Bone marrow (tissue), 2 donors: ENCODE measurements at places on chromosomes 5 and 9.

DNA sequence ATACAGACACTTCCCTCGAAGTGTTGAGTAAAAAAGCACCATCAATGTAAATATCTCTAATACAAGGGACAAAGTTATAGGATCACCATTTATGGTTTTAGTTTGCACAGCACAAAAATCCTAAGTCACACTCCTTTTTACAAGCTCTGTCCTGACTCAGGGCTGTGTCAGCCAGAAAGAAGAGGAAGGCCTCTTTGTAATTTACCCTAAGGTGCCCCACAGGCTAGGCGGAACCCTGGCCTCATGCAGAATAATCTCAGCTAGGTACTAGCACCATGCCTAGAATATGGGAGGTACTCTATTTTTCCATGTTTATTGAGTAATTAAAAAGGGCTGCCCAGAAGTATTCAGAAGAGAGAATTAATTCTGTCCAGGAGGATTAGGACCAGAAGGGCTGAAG, 36.9 kb downstream of the HAVCR1 start:
- no peak for DNase-seq

GRCh38 chr5:131514316-131515283, 120.4 kb downstream of the RAPGEF6 start:
- no peak for DNase-seq

DNA sequence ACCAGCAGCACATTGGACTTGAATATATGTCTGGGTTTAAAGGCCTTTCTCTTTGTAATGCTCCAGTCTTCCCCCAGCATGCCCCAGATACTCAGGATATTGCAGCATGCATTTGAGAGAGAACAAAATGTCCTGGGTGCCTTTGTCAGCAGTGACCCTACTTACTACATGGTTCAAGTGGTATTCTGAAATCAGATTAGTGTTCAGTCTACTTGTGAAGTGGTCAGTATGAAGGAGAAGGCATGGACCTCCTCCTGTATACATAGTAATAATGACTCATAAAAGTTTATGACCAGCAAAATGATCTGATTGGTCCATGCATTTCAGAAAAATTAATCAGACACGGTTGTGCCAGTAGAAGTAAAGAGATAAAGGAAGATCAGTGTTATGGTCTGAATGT, 25.4 kb downstream of the GPR21 start:
- no peak for DNase-seq

- no peak for DNase-seq
These were observed 155.3 kb upstream of the KLF4 start for GRCh38 chr9:107644733-107645463.

GRCh38 chr9:26210338-26210851, 532.2 kb upstream of the TUSC1 start:
- DNase-seq: no peak

DNA sequence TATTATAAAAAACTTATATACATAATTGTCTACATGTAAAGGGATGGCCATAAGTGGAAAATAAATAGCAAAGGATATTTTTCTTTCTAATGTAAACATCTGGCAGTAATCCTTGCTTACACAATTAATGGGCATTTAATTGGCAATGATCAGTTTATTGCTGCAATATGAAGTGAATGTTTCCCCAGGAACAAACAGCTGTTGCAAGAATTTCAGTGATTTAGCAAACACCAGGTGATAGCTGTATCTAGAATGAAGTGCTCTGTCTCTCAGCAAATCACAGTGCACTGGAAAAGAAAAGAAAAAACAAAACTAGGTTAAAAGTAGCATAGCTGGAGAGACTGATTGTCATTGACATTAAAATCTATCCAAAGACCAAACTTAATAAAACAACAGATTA, 594.5 kb upstream of the ARRDC3 start:
- DNase-seq: no peak

GRCh38 chr9:106771608-106772007, 91.4 kb upstream of the ZNF462 start:
- no peak for DNase-seq
